ENCODE measurements at places on chromosomes 13 and 19. TPM values are rescaled to one million over a fixed set of nuclear protein-coding genes. Genes with fewer than 3 reads are reported as not detected.

GRCh38 chr19:1085676-1086442 is 9.3 kb downstream of the POLR2E start:
- DNase-seq: no peak

- DNase-seq: no peak
Measured at GRCh38 chr19:28554321-28555091, 658.4 kb downstream of the UQCRFS1 start.

GRCh38 chr19:38120471-38121025 is 103.5 kb downstream of the DPF1 start:
- no peak for DNase-seq

DNA sequence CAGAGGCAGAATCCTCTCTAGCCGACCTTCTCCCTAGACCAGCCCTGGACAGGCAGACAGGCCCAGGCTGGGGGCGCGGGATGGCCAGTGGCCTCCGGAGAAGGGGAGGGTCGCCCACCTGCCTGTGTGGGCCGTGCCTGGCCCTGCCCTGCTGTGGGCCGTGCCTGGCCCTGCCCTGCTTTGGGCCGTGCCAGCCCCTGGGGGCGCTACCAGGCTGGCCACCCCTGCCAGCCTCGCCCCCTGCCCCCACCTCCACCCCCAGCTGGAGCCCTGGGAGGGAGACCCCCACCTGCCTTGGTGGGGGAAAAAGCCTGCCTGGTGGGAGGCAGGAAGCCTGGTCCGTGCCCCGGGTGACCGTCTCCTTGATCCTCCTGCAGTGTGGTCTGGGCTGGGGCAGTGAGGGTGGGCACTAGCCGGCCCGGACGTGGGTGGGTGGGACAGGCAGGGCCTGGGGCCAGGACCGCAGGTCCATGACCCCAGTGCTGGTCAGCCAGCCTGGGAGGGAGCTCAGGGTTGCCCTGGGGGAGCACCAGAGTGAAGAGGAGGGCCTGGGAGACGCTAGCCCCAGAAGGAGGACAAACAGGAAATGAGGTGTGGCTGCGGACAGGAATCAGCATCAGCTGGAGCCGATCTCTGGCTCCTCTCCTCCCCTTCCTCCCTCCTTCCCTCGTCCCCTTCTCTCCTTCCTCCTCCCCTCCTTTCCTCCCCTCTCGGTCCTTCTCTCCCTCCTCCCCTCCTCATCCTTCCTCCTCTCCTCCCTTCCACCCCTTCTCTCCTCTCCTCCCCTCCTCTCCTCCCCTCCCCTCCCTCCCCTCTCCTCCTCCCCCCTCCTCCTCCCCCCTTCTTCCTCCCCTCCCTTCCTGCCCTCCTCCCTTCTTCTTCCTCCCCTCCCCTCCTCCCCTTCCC is 5.1 kb upstream of the MKNK2 start:
- DNase-seq: peak; percentile 74

DNA sequence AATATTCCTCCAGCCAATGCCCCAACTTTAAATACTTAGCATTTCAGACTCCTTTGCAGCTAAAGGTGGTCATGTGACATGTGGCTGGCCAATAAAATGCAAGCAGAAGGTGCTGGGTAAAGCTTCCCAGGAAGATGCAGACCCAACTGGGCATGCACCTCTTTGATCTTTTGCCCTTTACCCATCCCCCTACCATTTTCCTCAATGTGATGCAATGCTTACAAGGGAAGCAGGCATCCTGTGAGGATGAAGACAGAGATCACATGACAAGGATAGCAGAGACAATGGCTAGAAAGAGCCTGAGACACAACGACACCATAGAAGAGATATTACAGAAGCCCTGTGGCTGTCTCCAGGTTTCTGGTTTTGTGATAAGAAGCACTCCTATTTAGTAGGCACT is 2.1 kb upstream of the WASF3 start:
- DNase-seq: no peak

- no peak for DNase-seq
Measured at GRCh38 chr19:14475251-14476073, at the start of gene PTGER1. PTGER1 (minus strand) TSS chr19:14475354; CDS start chr19:14474320, 1,034 bp downstream.

DNA sequence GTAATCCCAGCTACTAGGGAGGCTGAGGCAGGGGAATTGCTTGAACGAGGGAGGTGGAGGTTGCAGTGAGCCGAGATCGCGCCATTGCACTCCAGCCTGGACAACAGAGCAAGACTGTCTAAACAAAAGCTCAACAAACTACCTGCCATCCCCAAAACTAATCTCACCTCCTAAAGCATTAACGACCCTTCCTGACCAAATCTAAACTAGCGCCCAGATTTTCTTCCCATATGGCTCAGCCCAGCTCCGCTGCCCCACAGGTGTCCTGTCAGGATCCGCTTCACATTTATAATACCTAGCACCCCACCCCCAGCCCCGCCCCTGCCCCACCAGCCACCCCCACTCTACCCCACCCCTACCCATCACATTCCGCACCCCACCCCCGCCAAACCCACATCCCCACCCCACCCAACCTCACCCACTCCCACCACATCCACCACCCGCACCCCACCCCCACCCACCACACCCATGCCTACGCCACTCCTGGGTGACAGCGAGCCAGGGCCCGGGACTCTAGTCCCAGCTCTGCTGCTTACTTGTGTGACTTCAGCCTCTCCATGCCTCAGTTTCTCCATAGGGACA is 599 bp downstream of the C19orf12 start:
- DNase-seq: no peak

- no peak for DNase-seq
Measured at GRCh38 chr13:30869491-30869890, 36.6 kb upstream of the MEDAG start.

Gene VSTM2B
- not detected for total RNA-seq

- no peak for DNase-seq
Measured at GRCh38 chr19:29013325-29013724, 199.6 kb downstream of the UQCRFS1 start.

DNA sequence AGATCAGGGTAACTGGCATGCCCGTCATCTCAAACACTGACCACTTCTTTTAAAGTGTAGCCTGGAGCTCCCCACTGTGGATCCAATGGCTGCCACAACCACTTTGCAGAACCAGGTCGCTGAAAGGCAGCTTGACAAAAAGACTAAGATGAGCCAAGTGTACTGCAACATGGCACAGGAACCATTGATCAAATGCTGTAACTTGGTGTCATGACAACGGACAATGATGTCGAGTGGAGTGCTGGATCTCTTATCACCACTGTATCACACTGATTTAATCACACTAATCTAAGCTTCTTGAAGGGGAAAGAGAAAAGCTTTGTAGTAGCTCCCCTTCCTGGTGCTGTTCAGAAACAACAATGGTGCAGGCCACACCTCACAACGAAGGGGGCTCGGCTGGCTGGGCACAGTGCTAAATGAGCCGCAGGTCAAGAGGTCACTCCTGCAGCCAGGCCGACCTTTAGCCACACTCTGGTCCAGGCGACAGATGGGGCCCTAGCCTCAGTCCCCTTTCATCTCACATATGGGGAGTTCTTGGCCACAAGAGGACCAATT is 2.2 kb upstream of the TNFRSF19 start:
- DNase-seq: no peak

DNA sequence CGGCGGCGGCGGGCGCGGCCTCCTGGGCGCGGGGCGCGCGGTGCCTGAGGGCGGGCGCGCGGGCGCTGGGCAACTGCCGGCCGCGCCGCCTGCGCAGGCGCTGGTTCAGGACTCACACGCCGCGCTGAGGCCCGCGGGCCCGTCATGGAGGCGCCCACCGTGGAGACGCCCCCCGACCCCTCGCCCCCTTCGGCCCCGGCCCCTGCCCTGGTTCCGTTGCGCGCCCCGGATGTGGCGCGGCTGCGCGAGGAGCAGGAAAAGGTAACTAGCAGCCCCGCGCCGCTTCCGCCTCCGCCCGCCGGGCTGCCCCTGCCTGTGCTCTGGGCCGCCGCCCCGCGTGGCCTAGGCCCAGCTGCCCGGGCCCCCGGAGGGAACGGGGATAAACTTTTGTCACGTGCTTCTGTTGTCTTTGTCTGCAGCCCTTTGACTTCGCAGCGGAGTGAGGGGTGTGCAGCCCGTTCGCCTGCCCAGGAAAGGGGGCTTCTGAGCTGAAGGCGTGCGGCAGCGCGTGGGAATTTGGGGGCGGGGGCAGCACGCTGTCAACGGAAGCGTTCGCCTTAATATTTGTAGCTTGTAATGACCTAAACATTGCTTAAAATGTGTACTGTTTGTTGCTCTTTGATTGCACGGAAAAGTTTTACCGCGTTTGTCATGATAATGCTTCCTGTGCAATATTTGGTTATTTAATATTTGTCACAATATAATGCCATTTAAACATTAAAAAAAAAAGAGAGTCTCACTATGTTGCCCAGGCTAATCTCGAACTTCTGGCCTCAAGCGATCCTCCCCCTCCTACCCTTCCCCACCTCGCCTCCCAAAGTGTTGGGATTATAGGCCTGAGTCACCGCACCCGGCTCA is 594 bp downstream of the URI1 start:
- no peak for DNase-seq

DNA sequence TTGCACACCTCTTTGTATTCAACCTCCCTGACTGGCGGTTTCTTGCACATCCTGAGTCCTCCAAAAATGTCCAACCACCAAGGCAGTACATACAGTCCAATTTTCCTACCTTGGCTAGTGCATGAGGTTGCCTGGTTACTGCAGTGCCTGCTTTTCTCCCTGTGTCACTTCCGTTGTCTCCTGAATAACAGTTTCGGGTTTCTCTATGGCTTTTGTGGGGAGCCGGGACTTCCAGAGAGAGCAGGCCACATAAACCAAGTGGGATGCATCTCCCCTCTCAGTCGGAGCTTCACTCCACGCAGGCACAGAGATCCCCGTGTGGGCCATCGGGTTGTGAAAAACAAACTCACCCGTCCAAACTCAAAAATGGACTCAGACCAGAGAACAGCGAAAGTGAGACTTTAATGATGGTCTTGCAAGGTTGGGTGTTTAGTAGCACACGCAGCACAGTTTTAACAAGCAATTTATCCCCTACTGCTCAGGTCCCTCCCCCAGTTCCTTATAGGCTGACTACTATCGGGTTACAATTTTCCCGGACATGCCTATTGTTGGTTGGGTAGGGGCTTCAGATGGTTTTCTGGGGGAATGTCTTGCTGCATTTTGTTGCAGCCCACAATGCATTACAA is 173.1 kb downstream of the POU4F1 start:
- DNase-seq: no peak

DNA sequence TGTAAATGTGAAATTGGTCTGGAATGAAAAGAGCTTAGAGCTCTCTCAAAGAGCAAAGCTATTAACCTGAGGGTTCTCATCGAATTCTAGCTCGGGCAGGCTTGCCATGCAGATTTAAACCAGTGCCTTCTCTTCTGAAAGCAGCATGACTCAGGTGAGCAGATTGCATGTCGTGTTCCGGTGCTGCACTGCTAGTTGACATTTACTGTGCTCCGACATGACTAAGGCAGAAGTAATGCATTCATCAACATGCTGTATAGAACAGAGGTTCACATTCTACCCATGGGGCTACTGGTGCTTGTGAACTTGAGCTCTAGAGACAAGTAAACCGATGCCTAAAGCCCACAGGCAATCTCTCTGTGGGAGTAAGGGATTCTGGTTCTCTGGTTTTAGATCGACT is 947.7 kb downstream of the EFNB2 start:
- DNase-seq: no peak

- DNase-seq: no peak
Measured at GRCh38 chr19:47729799-47730520, 15.4 kb upstream of the NOP53 start.

- DNase-seq: no peak
Measured at GRCh38 chr13:112777637-112778406, 88.0 kb downstream of the ATP11A start.

GRCh38 chr19:43774103-43774939 is 6.5 kb downstream of the KCNN4 start:
- peak; percentile 26 for DNase-seq

- DNase-seq: peak; percentile 80
Measured at GRCh38 chr13:30791354-30792001, 56.1 kb downstream of the ALOX5AP start.

Gene CD70
- 0.30 TPM for total RNA-seq

GRCh38 chr19:54696117-54696548 is 28.1 kb upstream of the KIR3DL3 start:
- no peak for DNase-seq

DNA sequence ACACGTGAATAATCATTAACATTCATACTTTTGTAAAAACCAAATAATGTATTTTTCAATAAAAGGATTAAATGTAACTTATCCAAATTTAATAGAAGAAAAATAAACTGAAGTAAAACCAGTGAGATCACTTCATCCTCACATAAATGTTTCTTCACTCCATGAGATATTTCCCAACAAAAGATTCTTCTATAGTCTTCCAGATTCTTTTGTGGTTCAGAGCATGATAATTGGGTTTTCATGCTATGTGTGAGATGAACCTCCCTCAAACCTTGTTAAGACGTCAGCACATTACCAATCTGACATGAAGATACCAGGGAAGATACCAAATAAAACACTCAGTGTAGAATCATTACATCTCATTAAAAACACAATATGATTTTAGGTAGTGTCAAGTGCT is 62.9 kb upstream of the OXGR1 start:
- no peak for DNase-seq

Gene DACH1
- 8.5 TPM for total RNA-seq

GRCh38 chr19:30757837-30758617 is 385.8 kb downstream of the ZNF536 start:
- DNase-seq: no peak

- no peak for DNase-seq
Measured at GRCh38 chr19:7482584-7483439, 6.0 kb downstream of the PEX11G start.

GRCh38 chr19:28949535-28949934 is 263.4 kb downstream of the UQCRFS1 start:
- no peak for DNase-seq

DNA sequence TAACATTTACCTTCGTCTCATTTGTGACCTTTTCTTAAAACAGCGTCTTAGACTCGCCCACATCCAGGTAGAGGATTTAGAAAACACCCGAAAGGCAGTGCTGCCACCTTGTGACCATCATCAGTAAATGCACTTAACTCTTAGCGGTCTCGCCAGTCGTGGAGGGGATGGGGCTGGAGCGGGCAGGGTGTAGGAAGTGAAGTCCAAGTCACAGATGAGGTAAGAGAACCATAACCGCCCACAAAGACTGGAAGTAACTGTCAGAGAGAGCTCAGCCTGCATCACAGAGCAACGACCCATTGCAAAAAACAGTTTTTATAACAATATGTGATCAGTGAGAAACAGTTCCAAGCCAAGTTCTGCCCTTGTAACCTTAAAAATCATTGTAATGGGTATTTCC is 10.7 kb upstream of the CEACAM3 start:
- DNase-seq: peak; percentile 5
